Stimulated activated CD8-positive, alpha-beta memory T cell treated with anti-CD3 and anti-CD28 coated beads, Interleukin-7, amount 100 ng/mL, for 1 hour (primary cell): ENCODE measurements at places on chromosomes 13 and 19.

GRCh38 chr13:33676045-33676989, 141.6 kb upstream of the RFC3 start:
- DNase-seq, result no peak

DNA sequence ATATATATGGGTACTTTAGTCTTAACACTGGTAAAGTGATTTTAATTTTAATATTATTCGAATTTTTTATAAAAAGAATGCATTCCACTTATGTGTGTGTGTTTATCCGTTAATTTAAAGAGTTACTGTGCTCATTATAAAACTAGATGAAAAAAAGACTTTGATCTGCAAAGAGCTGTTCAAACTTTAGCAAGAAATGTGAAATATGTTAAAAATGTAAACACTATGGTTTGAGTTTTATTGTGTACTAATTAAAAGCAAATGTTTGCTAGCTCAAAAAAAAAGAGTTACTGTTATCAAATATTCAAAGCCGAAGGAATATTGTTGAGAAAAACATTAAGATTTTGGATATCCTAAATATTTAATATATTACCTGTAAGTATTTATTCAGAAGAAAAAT, 34.5 kb downstream of the UFM1 start:
- no peak for DNase-seq

DNA sequence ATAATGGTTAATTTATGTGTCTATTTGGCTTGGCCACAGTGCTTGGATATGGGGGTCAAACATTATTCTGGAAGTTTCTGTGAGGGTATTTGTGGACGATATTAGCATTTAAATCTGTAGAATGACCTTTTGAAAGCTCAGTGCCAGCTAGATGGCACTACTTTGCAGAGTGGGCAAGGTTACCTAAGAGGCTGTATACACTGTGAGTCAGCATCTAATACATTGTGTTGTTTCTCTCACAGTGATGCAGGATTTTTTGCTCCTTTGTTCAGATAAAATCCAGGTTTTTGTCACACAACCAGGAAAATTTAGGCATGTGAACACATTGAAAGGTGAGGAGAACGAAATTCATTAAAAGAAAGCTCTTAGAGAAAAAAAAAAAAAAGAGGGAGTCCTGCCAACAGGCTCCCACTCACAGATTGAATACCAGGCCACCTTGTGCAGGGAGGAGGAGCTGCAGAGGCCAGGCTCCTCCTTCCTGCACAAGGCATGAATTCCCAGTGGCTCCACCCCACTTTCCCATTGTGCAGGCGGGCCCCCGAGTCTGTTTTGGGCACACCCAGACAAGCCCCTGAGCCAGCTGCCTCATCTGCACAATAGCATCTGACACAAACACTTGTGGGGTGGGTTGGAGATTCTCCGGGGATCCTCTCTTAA, 551.0 kb upstream of the ATXN8OS start:
- no peak for DNase-seq

DNA sequence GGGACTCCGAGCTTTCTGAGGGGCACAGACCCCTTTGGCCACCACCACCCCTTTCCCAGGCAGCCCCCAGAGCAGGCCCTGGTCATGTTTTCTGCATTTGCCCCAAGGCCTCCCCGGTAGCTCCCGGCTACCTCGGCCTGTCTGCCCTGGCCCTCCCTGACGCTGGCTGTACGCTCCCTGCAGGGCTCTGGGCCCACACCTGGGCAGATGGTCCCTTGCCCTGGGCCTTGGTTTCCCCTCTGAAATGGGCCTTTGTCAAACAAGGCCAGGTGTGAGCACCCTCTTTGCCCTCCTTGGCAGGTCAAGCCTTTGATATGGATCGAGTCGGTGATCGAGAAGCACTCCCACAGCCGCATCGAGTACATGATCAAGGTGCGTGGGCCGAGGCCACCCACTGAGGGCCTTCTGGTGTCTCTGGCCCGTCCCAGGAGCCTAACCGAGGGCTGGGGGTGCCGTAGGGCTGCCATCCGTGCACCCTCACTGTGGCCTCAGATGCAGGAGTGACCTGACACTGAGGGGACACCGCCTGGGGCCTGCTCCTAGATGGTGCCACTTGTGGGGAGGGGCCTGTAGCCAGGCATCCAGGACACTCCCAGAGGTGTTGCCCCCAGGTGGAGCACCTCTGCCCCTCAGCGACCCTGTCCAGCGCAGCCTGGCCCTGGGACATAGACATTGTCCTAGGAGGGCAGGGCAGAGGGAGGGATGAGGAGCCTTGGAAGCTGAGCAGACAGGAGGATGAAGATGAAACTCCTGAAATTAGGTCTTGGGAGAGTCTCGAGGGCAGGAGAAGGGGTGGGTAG, 30.3 kb downstream of the AP1M1 start:
- DNase-seq, result no peak

DNA sequence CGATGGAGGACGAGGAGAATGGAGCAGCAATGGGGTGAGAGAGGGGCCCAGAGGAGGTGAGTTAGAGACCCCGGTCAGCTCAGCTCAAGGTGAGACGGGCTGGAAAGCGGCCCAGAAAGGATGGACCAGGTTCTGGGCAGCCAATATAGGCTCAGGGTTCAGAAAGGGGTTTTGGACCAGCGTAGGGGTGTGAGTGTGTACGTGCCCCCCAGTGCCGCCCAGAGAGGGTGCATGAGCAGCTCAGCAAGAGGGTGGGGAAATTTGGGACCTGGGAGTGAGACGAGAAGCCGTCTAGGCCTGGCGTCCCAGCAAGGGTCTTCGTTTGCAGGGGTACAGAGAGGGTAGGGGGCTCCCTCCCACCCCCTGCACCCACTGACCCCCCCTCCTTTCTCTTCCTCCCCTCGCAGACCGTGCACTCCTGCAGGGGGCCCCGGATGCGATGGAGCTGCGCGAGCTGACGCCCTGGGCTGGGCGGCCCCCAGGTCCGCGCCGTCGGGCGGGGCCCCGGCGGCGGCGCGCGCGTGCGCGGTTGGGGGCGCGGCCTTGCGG, 12.1 kb downstream of the FUT6 start:
- DNase-seq, result no peak

DNA sequence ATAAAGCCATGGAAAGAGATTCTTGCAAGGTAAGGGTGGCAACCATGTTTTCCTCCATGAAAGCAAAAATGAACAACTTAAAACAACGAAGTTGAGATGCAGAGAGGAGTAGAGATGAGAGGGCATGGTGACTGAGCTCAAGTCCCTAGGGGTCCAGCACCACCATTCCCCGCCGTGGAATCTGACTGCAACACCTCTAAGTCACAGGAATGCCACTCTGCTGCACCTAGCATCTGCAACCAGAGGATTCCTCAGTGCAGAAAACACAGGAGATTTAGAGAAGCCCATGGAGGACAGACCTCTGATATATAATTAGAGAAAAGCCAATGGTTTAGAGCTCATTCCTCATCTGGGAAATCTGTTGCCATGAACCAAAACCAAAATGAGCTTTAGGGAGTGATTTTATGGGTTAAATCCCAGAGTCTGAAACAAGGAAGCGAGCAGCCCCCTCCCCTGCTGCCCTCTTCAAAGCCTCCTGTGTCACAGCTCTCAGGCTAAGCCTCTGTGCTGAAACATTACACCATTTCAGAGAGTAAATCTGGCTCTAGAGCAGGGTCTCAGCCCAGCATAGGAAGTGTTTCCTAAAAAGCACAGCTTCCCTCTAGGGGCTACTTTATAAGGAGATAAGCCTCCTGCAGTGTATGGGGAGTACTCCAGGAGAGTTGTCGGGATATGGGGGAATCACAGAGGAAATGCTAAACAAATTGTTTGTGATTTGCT, 1043.6 kb downstream of the UQCRFS1 start:
- no peak for DNase-seq

DNA sequence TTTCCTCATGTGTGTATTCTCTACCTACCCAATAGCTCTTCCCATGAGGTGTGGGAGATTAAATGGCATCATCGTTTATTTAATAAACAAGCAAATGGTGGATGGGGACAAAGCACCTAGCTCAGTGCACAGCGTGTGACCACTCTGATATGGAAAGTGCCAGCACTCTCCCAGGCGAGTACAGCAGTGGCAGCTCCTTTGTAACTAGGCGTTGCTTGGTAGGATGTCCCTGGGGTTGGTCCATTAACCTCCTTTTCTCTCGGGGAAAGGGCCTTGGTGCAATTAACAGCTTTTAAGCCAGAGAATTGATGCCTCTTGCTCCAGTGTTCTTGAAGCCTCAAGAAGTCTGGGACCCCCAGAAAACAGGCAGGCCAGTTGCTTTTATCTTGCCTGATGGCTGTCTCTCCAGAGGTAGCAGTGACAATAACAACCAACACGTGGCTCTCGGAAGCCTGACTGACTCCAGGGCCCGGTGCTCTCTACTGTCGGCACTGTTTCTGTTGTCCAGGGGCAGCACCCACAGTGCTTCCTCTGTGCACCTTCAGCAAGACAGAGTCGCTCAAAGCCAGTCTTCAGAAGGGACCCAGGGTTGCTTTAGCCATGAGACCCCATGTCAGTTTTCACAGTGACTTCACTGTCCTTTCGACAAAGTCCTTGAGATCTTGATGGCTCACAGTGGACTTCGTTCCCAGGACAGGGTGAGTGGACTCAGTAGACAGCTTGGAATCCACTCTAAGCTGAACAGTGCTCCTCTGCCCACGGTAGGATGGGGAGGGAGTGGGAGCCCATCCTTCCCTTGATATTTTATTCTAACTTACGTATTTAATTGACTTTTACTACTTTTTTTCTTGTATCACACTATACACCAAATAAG, 33.9 kb upstream of the NPAS1 start:
- no peak for DNase-seq

GRCh38 chr13:85551012-85551411, 248.2 kb downstream of the SLITRK6 start:
- DNase-seq, result no peak

GRCh38 chr13:88097541-88097940, 426.4 kb downstream of the SLITRK5 start:
- no peak for DNase-seq

GRCh38 chr19:7699417-7700401, 2.2 kb downstream of the FCER2 start:
- DNase-seq, result no peak

DNA sequence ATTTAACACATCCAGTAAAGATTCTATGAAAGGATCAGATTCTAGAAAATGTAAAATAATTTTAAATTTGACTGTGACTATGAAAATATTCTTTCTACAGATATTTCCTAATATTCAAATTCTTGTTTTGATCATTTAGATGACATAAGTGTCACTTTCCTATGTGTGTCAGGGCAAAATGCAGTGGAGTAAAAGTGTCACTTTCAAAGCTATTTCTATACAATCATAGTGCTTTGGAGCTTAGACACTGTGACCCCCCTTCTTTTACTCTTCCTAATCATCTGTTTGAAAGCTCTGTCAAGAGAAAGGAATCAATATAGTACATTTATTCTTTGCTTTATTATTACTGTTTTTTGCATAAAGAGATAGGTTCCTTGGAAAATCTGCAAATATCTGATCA, 492.0 kb downstream of the DCT start:
- DNase-seq, result no peak

DNA sequence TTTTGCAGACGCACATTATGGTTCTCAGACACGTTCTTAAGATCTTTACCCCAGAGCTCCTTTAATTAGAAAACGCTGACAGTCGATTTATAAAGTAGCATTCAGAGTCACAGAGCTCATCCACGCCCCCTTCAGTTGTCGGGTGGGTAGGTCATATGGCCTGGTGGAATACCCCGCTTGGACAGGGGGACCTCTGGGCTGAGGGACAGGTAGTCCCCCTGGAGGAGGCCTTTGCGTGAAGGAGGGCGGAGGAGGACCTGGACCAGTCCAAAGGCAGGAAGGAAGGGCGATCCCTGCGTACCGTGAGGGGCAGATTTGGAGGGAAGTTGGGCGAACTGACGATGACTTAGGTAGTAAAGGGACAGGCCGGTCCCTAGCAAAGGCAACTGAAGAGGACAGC, 20.5 kb downstream of the VASP start:
- no peak for DNase-seq
